ENCODE measurements at places on chromosomes 6 and 20. TPM values are rescaled to one million over a fixed set of nuclear protein-coding genes. Genes with fewer than 3 reads are reported as not detected.

Gene CHD6
- 72.3 TPM for total RNA-seq

DNA sequence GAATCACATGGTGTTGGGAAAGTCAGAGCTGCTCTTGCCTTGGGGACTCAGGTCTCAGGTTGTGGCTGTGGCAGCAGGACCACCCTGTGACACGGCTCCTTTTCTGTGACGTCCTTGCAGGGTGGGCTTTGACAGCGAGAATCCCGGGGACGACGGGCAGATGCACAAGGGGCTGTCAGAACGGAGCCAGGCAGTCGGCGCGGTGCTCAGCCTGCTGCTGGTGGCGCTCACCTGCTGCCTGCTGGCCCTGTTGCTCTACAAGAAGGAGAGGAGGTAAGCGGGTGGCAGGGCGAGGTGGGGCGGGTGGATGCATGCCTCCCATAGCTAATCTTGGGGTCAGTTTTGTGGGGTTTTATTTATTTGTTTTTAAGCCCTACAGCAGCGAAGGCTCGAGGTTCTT, 19.2 kb upstream of the SLC22A1 start:
- DNase-seq: no peak
- H3K27me3 ChIP-seq: no peaks in the 10 kb centered on the region
- peaks cover 2% of the 10 kb centered on the region for H3K4me1 ChIP-seq
- no peaks in the 10 kb centered on the region for H3K36me3 ChIP-seq
- H3K27ac ChIP-seq: no peak overlapping the region
- H3K4me3 ChIP-seq: no peak overlapping the region

DNA sequence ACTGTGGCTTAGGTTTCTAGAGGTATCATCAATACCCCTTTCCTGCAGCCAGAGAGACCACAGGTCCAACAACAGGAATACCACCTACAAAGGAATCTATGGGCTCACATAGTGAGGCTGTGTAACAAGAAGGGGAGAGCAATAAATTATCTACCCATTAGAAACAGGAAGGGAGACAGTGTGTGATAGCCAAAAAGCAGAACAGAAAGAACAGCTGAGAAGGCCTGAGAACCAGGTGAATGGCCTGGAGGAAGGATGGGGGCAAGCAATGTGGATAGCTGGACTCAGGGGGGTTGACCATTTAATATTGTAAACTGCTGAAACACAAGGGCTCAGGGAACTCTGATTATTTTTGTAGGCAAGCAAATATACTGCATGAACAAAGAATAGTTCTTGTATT, 628.2 kb downstream of the COL12A1 start:
- no peak for DNase-seq
- no peaks in the 10 kb centered on the region for H3K36me3 ChIP-seq
- no peak overlapping the region for H3K27ac ChIP-seq
- no peak overlapping the region for H3K4me3 ChIP-seq

GRCh38 chr6:10237298-10238038, 177.4 kb downstream of the TFAP2A start:
- H3K4me1 ChIP-seq: no peaks in the 10 kb centered on the region
- no peak overlapping the region for H3K4me3 ChIP-seq
- no peaks in the 10 kb centered on the region for H3K27me3 ChIP-seq
- H3K27ac ChIP-seq: no peak overlapping the region
- H3K36me3 ChIP-seq: no peaks in the 10 kb centered on the region

DNA sequence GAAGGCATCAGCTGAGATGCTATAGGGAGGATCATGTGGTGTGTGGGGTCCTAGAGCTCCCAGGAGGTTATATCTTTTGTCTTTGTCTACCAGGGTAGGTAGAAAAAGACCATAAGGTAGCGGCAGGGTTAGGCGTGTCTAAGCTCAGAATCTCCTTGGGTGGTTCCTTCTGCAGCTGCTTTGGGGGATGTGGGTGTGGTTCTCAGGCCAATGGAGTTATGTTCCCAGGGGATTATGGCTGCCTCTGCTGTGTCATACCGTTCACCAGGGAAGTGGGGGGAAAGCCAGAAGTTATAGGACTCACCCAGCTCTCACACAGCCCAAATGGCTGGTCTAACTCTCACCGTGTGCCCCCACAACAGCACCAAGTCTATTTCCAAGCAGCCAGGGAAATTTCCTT, 107.4 kb upstream of the ADGRB3 start:
- H3K4me3 ChIP-seq: no peak overlapping the region
- H3K4me1 ChIP-seq: no peaks in the 10 kb centered on the region
- H3K27ac ChIP-seq: no peak overlapping the region
- no peaks in the 10 kb centered on the region for H3K27me3 ChIP-seq

Gene B3GALT4
- 12.7 TPM for total RNA-seq

DNA sequence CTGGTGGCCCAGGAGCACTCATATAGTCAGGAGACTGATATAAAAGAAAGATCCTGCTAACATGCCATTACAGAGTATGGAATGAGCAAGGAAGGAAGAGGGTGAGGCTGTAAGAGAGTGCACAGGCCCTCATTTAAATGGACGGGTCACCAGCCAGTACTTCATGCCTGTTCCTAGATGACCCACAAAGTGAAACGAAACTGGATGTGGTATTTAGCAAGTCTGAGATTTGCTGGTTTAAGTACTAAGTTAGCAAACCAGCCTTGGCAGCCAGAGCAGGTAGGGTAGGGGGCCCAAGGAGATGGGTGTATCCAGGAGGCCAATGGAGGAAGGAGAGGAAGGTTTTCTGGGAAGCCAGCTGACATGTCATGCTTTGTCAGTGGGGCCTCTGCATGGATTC, 15.9 kb downstream of the NT5E start:
- H3K4me1 ChIP-seq: peaks cover 8% of the 10 kb centered on the region
- no peak overlapping the region for H3K4me3 ChIP-seq
- no peaks in the 10 kb centered on the region for H3K36me3 ChIP-seq
- H3K27me3 ChIP-seq: no peaks in the 10 kb centered on the region
- H3K27ac ChIP-seq: peak overlapping the region; percentile 62

Gene RIPK1
- total RNA-seq: 27.3 TPM

- DNase-seq: no peak
- peaks cover 4% of the 10 kb centered on the region for H3K4me1 ChIP-seq
- H3K36me3 ChIP-seq: no peaks in the 10 kb centered on the region
- H3K27me3 ChIP-seq: no peaks in the 10 kb centered on the region
- no peak overlapping the region for H3K4me3 ChIP-seq
These were observed 90.7 kb upstream of the BACH2 start for GRCh38 chr6:90387383-90387775.

GRCh38 chr6:78526432-78526831, 340.9 kb upstream of the IRAK1BP1 start:
- H3K4me3 ChIP-seq: no peak overlapping the region
- H3K27ac ChIP-seq: no peak overlapping the region
- H3K27me3 ChIP-seq: no peaks in the 10 kb centered on the region
- H3K4me1 ChIP-seq: no peaks in the 10 kb centered on the region
- no peaks in the 10 kb centered on the region for H3K36me3 ChIP-seq
- DNase-seq: no peak

DNA sequence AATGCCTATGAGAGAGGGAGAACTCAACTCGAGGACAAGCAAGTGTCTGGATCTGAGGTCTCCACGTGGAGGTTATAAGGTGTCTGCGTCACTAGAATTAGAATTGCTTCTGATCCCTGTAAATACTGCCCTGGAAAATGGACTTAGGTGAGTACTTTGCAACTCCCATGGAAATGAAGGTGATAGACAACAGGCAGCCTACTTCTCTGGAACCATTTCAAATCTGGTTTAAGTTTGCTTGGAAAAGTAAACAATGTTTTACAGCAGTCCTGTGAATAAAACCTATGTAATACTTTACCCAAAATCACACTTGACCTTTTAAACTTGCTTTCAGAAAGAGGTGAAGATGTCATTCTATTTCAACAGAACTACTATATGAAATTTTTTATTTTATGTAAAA, 70.1 kb upstream of the TENT5A start:
- no peaks in the 10 kb centered on the region for H3K27me3 ChIP-seq
- no peaks in the 10 kb centered on the region for H3K36me3 ChIP-seq
- H3K27ac ChIP-seq: no peak overlapping the region
- no peak overlapping the region for H3K4me3 ChIP-seq
- no peaks in the 10 kb centered on the region for H3K4me1 ChIP-seq

Gene PPP1R14C
- total RNA-seq: 0.58 TPM

- peak overlapping the region; percentile 97 for H3K4me3 ChIP-seq
- H3K27ac ChIP-seq: peak overlapping the region; percentile 58
- peak; percentile 92 for DNase-seq
These were observed 520 bp downstream of the SLC24A3 start for GRCh38 chr20:19212821-19213502.

Gene RUNX2
- 2.3 TPM for total RNA-seq

Gene BCAS1
- total RNA-seq: 1.1 TPM

DNA sequence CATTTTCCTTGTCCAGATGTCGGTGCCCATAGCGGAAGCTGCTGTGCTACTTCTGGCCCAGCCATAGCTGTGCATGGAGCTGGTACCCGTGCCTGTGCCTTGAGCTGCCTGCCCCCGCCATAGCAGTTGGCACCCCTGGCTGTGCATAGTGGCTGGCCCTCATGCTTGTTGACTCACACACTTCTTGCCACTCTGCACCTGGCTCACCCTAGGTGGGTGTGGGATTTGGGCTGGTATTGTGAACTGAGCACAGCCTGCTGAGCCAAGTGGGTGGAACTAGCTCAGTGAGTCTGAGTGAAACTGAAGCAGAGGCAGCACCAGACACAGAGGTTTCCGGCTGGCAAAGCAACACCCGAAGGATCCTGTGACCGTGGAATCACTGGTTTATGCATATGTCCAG, 689.5 kb upstream of the EYS start:
- no peak overlapping the region for H3K4me3 ChIP-seq
- no peaks in the 10 kb centered on the region for H3K27me3 ChIP-seq
- no peak for DNase-seq
- H3K27ac ChIP-seq: no peak overlapping the region
- H3K36me3 ChIP-seq: no peaks in the 10 kb centered on the region
- H3K4me1 ChIP-seq: no peaks in the 10 kb centered on the region

GRCh38 chr20:18650224-18650623, 62.4 kb downstream of the DTD1 start:
- no peak overlapping the region for H3K27ac ChIP-seq
- H3K4me3 ChIP-seq: no peak overlapping the region
- no peaks in the 10 kb centered on the region for H3K27me3 ChIP-seq
- no peaks in the 10 kb centered on the region for H3K36me3 ChIP-seq
- no peak for DNase-seq

DNA sequence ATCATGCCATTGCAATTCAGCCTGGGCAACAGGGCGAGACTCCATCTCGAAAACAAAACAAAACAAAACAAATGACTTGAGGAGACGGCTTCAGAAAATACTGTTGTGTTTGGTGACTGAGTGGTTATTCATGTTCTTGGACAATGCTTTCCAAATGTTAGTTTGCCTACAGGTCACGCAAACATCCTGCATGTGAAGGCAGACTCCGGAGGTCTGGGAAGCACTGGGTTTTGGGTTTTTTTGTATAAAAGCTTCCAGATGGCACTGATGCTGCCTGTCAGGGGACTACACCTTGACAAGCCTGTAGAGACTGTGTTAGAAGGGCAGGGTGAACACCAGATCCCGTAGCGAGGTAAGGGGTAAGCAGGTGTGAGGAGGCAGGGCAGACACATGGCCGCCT, 81.7 kb downstream of the THBS2 start:
- no peaks in the 10 kb centered on the region for H3K36me3 ChIP-seq
- no peaks in the 10 kb centered on the region for H3K4me1 ChIP-seq
- no peaks in the 10 kb centered on the region for H3K27me3 ChIP-seq
- DNase-seq: no peak
- H3K27ac ChIP-seq: peak overlapping the region; percentile 83

- H3K36me3 ChIP-seq: peaks cover 1% of the 10 kb centered on the region
- H3K4me3 ChIP-seq: no peak overlapping the region
- DNase-seq: no peak
- no peaks in the 10 kb centered on the region for H3K4me1 ChIP-seq
- H3K27me3 ChIP-seq: no peaks in the 10 kb centered on the region
These were observed 89.1 kb downstream of the PREX1 start for GRCh38 chr20:48738399-48739304.

- no peaks in the 10 kb centered on the region for H3K27me3 ChIP-seq
- no peaks in the 10 kb centered on the region for H3K4me1 ChIP-seq
- no peaks in the 10 kb centered on the region for H3K36me3 ChIP-seq
- H3K4me3 ChIP-seq: no peak overlapping the region
These were observed 119.6 kb downstream of the SCML4 start for GRCh38 chr6:107704347-107705013.

- no peak overlapping the region for H3K27ac ChIP-seq
- no peaks in the 10 kb centered on the region for H3K4me1 ChIP-seq
- no peaks in the 10 kb centered on the region for H3K27me3 ChIP-seq
- H3K4me3 ChIP-seq: no peak overlapping the region
- no peaks in the 10 kb centered on the region for H3K36me3 ChIP-seq
These were observed 41.5 kb downstream of the GCM1 start for GRCh38 chr6:53107091-53107490.

GRCh38 chr6:129731428-129731827, 21.5 kb upstream of the ARHGAP18 start:
- no peaks in the 10 kb centered on the region for H3K27me3 ChIP-seq
- no peak for DNase-seq
- H3K36me3 ChIP-seq: no peaks in the 10 kb centered on the region
- H3K4me3 ChIP-seq: no peak overlapping the region
- H3K4me1 ChIP-seq: no peaks in the 10 kb centered on the region

DNA sequence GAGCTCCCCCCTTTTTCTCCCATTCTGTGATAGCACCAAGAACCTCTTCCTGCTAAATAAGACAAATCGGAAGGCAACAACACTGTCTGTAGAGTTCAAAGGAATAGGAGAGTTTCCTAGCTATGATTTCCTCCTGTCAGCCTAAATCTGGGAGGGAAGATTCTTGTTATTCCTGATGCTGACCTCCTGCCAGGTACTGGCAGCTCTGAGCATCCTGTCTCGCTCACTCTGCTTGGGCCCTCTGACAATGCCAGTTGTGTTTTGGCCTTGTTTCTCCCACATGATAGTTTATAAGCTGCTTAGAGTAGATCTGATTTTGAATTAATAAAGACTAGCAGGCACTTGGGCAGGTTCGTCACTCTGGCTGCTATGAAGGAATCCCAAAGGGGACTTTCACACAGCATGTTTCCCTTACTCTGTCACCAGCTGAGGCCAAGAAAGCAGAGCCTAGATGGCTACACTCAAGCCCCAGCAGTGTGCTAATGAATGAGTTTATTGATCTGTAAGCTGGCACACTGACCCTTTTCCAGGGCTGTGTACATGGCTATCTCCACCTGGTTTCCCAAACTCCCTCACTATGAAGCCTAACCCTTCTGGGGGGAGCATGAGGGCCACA, 52.3 kb downstream of the UQCC1 start:
- peaks cover 5% of the 10 kb centered on the region for H3K36me3 ChIP-seq
- DNase-seq: no peak
- no peaks in the 10 kb centered on the region for H3K27me3 ChIP-seq

DNA sequence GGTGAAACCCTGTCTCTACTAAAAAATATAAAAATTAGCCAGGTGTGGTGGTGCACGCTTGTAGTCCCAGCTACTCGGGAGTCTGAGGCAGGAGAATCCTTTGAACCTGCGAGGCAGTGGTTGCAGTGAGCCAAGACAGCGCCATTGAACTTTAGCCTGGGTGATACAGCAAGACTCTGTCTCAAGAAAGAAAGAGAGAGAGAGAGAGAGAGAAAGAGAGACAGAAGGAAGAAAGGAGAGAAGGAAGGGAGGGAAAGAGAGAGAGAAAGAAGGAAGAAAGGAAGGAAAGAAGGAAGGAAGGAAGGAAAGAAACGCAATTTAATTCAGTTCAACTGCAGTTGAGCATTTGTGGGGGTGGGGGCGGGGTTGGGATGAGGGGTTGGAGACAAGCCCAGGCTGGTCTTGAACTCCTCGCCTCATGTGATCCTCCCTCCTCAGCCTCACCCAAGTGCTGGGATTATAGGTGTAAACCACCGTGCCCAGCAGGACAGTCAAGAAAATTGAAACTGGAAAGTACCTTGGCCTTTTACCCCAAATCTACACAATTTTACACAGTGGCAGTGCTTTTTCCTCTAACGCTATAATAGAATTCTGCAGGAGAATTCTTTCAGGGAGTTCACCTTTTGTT, 30.5 kb downstream of the TRIM27 start:
- H3K27ac ChIP-seq: no peak overlapping the region
- H3K36me3 ChIP-seq: no peaks in the 10 kb centered on the region
- no peaks in the 10 kb centered on the region for H3K4me1 ChIP-seq
- H3K27me3 ChIP-seq: no peaks in the 10 kb centered on the region

Gene FERMT1
- 1.5 TPM for total RNA-seq

Gene ARMC12
- total RNA-seq: 1.4 TPM

Gene ITPR3
- 28.8 TPM for total RNA-seq

Gene MLN
- not detected for total RNA-seq
